ENCODE measurements at places on chromosomes 11 and 22. TPM values are rescaled to one million over a fixed set of nuclear protein-coding genes. Genes with fewer than 3 reads are reported as not detected.

- DNase-seq, result no peak
Observed at GRCh38 chr22:27859336-27859735, 57.8 kb upstream of the MN1 start.

SYCE3 gene
- not detected for polyA plus RNA-seq

- DNase-seq, result no peak
Observed at GRCh38 chr11:65187146-65187675, 5.5 kb downstream of the CAPN1 start.

DNA sequence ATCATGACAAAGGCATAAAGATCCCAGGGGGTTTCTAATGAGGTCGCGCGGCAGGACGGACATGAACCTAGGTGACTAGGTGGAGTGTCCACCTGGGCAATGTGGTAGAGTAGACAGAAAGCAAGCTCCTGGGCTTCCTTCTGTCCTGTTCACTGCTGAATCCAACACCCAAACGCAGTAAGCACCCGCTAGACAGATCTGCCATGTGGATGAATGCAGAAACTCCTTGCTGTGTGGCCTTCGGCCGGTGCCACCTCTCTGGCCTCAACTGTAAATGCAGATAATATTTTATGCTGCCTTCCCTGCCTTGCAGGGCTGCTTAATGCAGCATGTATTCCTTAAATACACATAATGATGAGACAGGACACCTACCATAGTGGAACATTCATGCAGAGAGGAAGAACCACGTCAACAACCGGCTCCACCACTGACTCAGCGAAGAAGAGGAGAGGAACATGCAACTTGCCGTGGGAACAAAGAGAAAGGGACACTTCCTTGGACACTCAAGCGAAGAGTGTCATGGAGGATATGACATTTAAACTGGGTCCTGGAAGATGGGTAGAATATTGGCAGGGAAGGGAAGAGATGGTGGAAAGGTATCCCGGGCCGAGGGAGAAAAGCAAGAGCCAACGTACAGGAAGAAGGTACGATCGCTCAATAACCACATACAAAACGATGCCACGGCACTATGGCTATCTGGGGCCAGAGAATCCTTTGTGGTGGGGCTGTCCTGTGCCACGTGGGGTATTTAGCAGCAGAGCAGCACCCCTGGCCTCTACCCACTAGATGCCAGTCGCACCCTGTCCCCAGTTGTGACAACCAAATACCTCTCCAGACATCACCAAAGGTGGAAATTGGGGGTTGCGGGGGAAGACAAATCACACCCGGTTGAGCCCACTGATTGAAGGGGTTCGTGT is 30.8 kb downstream of the MYH9 start:
- no peak for DNase-seq

DNA sequence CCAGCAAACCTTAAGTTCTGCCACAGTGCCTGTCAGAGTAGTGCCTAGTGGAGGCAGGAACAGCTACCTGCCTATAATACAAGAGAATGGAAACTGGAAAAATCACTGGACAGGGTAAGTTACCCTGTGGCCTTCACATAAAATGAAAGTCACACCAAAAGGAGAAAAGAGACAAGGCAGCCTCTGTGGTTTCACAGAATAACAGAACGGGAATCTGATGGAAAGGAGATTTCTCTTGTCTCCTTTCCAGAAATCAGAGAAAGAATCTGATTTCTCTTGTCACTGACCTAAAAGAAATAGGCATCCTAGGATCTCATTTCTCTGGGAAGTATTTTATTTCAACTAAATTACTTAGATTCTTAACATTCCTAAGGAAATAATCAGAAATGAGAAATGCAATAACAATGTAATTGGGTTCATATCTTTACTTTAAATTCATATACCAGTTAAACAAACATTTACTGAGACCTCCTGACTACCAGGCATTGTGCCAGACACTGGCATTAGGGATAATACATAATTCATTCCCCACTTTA is 41.6 kb downstream of the PRCP start:
- DNase-seq, result no peak

DNA sequence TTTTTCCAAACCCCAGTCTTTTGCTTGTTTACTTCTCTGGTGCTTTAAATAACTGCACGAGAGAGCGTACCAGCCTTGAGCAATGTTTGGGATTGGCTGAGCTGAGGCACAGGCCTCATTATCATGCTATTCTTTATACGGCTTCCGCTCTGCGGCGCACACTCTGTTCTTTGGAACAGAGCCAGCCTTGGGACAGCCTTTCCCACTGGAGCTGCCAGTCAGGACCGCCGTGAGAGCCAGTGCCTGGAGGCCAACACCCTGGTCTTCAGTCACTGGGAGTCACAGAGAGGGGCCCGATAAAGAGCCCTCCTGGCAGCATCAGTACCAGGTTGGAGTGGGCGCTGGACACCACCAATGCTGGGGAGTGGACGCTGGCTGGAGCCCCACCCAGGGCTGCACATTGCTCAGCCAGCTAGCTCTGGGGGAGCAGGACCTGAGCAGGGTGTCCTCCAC is 125.6 kb downstream of the BCR start:
- DNase-seq, result peak; percentile 78

GRCh38 chr11:129724866-129725265 is 90.8 kb upstream of the TMEM45B start:
- no peak for DNase-seq

OR52A1 gene
- polyA plus RNA-seq, result not detected

OR51B4 gene
- polyA plus RNA-seq, result not detected

- DNase-seq, result peak; percentile 49
Observed at GRCh38 chr22:31148488-31148887, 8.2 kb upstream of the PLA2G3 start.

DNA sequence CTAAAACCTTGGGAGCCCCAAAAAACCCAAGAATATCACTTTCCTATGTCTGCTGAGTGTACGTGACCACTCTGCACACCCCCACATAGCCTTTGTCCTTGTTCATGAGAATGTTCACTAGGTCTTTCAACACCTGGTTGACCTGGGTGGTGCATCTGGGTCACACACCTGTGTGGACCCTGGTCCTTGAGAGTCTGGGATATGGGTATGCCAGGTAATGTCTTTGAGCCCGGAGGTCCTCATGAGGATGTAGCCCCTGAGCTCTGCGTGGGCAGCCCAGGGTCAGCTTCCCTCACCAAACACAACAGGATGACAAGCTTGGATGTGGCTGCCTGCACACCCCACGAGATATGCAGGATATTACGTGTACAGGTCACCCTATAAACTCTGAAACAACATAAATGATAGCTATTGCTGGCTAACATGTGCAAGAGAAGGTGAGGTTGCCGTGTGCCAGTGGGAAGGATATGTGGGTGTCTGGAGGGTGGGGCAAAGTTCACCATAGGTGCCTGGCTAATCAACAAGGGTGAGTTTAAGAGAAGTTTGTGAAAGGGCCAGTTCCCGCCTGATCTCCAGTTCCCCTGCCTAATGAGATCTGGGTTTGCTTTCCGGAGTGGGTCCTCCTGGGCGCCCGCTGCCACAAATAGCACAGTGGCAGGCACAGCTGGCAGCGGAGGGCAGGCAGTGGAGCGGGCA is 1.4 kb upstream of the PPARA start:
- no peak for DNase-seq

DNA sequence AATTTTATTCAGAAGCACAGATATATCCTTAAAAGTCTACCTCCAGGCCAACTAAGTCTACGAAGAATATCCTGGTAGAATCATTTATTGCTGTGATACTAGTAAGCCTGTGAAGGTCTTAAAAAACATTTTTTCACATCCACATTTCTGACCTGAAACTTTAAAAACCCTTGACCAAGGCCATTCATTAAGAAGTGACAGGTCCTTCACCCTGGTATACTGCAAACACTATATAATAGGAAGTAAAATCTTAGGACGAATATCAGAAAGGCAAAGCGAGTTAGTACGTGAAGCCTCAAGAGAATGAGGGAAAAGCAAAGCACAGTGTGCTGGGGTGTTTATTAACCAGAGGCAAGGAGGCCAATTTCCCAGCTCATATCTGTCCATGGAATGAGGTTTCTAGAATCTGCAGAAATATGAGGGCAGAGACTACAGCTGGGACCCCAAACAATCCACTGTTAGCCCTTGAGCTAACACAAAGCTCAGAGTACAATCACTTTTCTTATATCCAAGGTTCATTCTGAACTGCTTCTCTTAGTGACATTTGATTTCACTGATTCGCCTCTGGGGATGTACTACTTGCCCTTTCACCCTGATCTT is 71.0 kb downstream of the AMBRA1 start:
- no peak for DNase-seq

SLC22A8 gene
- polyA plus RNA-seq, result not detected

GRCh38 chr11:66866511-66866986 is 9.7 kb downstream of the LRFN4 start:
- no peak for DNase-seq

- DNase-seq, result no peak
Observed at GRCh38 chr22:23692598-23693291, 1.9 kb downstream of the RGL4 start.

GLYATL1 gene
- polyA plus RNA-seq, result not detected

MUC15 gene
- polyA plus RNA-seq, result not detected

GRCh38 chr22:39819429-39819828 is 74.1 kb downstream of the ENTHD1 start:
- no peak for DNase-seq

DNA sequence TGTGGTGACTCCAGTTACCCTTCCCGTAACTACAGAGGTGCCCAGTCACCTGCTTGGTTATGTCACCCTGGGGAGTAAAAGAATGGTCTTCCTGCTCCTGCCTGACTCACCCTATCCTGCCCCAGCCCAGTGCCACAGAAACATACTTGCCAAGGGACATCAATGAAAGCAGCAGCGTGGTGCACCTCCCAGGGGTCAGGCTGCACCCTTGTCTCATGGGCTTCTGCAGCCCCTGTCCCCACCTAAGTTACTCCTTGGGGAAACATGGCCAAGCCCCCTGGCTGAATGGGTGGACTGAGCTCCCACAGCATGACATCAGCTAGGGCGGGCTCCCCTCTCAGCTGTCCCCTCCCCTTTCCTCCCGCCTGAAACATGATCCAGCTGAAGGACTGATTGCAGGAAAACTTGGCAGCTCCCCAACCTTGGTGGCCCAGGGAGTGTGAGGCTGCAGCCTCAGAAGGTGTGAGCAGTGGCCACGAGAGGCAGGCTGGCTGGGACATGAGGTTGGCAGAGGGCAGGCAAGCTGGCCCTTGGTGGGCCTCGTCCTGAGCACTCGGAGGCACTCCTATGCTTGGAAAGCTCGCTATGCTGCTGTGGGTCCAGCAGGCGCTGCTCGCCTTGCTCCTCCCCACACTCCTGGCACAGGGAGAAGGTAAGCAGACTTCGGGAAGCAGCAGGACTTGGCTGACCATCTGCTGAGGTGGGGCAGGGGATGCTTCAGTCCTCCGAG is at the start of gene HTR3A:
HTR3A (plus strand) TSS at position 368 of the 730 bp plus-strand sequence; CDS start at position 586, 218 bp downstream.
- peak; percentile 63 for DNase-seq

- no peak for DNase-seq
Observed at GRCh38 chr11:17542249-17542648, 2.0 kb downstream of the USH1C start.

SMIM35 gene
- polyA plus RNA-seq, result not detected

- no peak for DNase-seq
Observed at GRCh38 chr11:1916986-1917522, 2.4 kb upstream of the TNNT3 start.
